ENCODE measurements at places on chromosomes 1 and 21. TPM values are rescaled to one million over a fixed set of nuclear protein-coding genes. Genes with fewer than 3 reads are reported as not detected.

- peak; percentile 40 for DNase-seq
Observed at GRCh38 chr1:168485048-168485447, 58.7 kb downstream of the XCL2 start.

DNA sequence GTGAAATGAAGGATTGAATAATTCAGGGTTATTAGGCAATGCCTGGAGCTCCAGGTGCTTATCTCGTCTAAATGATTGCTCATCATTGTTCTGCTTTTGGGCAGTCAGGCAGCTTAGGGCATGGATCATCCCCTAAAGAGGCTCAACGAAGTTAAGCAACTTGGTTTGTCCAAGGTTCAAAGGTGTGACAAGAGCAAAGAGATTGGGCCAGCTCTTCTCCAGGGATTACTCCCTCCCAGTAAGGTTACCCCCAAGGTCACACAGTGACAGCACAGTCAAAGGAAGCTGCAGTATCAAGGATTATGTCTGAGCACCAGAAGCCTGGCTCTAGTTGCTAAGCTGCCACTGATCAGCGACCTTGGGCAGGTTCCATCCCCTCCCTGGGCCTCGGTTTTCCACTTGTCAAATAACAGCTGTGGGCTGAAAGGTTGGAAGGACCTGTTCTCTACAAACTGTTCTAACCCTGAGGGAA, 6.8 kb downstream of the ETNK2 start:
- no peak for DNase-seq

DNA sequence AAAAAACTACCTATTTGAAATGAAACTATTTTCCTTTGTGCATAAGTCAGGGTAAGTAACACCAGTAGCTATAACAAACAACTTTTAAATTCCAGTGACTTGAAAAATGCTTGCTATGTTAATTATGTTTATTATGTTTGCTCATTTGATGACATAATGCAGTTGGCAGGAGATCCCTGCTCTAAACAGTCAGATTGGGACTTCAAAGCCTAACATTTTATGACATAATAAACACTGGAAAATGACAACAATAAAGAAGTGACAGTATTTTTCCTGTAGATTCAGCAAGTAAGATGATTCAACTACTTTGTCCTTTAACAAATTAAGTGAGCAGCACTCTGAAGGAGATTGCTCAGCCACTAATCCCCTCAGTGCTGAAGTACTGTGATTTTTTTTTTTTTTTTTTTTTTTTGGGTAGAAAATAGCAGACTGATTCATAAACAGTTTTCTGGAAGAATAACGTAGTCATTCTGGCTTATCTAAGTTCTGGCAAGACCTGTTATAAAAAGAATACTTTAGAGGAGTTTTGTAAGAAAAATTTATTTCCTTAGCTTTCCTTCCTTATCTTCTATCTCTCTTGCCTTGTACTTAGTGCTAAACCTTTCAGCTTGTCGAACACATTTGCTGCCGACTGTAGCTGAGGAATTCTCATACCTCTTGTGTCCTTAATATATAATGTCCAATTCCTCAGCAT, 207.2 kb downstream of the PTGER3 start:
- DNase-seq: no peak

GRCh38 chr1:72634946-72635345, 352.6 kb upstream of the NEGR1 start:
- DNase-seq: no peak

DNA sequence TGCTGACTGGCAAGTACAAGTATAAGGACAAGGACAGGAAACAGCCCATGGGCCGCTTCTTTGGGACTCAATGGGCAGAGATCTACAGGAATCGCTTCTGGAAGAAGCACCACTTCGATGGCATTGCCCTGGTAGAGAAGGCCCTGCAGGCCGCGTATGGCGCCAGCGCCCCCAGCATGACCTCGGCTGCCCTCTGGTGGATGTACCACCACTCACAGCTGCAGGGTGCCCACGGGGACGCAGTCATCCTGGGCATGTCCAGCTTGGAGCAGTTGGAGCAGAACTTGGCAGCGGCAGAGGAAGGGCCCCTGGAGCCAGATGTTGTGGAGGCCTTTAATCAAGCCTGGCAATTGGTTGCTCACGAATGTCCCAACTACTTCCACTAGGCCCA, 32.0 kb downstream of the SLC16A1 start:
- DNase-seq: no peak

DNA sequence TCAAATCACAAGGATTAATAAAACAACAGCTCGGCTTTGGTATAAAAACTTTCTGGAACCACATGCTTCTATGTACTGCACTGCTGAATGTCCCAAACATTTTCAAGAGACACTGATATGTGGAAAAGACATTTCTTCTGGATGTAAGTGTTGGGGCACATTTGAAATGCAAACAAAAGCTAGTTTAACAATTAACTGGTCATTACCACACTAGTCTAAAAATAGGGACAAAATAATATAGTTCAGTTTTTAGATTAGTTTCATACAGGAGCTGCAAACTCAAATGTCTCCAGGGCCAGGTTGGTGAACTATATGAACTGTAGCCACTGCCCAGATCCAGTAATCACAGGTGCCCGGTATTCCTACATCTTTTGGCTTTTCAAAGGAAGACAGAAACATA, 3.2 kb downstream of the IL23R start:
- no peak for DNase-seq

DNA sequence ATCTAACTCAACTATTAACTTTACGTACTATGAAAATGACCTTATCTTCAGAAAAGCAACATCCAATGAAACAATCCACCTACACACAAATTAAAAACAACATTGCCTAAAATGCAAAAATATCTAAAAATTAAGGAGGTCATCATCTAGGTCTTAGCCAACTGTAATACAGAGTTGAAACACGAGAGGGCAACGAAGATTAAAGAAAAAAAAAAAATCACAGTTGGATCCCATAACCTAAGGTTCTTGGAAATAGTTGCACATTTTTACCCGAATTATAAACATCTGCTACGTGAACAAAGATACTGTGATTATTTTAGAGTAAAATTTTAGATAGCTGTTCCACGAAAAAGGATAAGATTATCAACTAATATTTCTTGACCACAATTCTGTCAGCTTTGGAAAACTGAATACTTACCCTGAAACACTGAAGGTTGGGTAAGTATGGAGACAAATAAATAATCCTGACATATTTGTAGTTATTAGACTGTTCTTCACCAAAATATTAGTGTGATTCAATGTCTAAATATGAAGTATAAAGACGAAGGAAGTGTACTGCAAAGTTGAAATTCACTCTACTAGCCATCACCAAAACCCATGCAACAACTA, 88.0 kb upstream of the AK4 start:
- DNase-seq: no peak

- no peak for DNase-seq
Observed at GRCh38 chr1:81430955-81431623, 369.6 kb upstream of the ADGRL2 start.

DNA sequence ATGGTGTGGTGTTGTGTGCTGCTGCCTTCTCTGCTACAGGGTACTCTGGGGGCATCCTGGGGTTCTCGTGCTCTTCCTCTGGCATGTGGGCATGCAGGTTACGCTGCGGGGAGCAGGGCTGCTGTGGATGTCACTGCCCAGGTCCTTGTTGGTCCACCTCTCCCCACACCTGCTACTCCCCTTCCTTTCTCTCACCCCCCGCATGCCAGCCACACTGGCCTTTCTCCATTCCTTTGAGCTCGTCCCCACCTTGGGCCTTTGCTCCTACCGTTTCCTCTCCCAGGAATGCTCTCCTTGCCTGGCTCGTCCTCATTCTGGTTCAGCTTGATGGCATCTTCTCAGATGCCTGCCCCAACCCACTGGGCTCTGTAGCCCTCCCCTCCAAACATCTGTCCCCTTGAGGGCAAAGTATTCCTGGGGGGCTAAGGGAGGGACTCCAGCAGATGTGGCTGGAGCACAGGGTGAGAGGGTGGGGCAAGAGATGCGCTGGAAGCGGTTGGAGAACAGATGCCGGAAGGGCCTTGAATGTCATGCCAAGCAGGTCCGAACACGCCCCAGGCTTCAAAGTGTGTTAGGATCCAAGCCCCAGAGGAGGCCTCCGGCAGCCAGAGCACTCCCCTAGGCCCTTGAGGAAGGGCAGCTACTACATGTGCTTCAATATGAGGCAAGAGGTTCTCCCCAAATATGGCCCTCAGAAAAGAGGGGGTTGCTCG, 23.4 kb downstream of the DMRTB1 start:
- no peak for DNase-seq

DNA sequence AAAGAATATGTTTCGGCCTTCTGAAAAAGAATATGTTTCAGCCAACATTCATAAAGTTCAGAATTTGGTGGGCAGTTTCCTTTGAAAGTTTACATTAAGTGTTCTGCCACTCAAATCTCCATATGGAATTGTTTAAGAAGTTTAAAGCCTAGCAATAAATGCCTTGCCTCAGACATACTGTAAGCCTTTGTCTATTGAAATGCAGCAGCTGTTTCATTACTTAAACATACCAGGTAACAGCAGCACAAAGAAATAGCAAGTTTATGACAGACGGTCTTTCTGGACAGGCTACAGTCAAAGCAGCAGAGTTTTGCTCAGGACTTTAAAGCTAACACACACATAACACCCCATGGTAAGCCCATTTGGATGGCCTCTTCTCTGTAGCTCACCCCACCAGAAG, 38.5 kb upstream of the C1orf105 start:
- no peak for DNase-seq

DNA sequence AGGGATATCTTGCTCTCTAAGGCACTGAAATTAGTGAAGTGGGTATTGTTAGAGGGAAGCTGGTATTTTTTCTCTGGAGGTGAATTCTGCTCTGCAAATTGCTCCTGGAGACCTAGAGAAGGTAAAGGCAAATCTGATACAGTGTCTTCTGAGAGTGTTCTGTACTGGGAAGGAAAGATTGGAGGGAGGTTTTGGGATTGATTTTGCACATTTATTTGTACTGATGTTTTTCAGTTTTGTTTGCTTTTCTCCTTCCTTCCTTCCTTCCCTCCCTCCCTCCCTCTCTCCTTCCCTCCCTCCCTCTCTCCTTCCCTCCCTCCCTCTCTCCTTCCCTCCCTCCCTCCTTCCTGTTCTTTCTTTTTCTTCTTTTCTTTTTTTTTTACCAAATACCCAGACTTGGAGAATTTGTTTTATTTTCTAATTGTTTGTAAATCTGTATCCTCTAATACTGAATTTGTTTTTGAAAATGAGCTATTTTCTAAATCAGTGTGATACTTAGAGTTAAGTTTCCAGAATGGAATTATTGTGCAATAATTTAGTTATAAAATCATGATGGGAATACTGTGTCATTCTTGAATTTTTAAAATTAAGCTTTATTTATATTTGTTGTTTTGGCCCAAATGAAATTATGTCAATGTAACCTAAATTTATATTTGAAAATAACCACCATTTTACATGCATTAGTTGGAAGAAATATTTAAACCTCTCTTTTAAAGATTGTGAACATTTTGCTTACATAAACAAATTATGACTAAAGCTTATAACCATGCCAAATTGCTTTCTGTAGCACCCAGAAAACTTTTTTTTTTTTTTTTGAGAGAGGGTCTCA, 4.9 kb downstream of the CMPK1 start:
- DNase-seq: no peak

DNA sequence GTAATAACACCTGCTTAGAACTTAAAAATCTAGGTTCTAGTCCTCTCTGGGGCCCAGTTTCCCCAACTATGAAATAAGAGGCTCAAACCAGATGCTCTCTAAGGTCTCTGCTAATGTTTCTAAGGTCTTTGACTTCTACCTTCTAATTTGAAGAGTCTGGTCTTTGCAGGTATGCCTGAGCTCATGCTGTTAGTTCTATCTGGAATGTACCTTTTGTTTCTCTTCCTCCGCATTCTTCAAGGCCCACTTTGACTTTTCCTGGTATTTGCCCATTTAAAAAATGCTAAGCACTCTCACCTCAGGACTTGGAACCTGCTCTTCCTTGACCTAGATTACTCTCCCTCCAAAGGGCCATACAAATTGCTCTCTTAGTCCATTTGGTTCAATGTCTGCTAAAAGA, 13.5 kb downstream of the SLC35D1 start:
- DNase-seq: no peak

DNA sequence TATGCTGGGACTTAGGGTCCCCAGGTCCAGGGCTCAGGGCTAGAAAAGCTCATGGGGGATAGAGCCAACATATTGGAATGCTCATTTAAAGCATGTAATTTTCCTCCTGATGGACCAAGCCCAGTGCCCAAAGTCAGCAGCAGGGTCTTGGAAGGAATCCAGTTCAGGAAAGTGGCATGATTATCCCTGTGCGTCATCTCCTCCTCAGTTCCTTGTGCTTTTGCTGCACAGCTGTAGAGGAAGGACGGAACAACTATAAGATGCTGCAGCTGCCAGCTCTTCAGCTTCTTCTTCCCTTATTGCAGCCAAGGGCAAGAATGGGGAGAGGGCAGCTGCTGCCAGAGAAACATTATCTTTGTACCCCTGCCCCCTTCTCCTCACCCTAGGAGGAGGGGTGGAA, 58.4 kb downstream of the OVGP1 start:
- no peak for DNase-seq

GRCh38 chr1:204709960-204710912, 24.7 kb upstream of the LRRN2 start:
- DNase-seq: no peak

- no peak for DNase-seq
Observed at GRCh38 chr21:36800734-36801133, 101.8 kb downstream of the SIM2 start.

GRCh38 chr1:37169241-37169640, 134.9 kb upstream of the GRIK3 start:
- DNase-seq: no peak

GRCh38 chr1:12506281-12507280, 111.4 kb downstream of the DHRS3 start:
- no peak for DNase-seq

- DNase-seq: no peak
Observed at GRCh38 chr1:228471762-228472398, 15.3 kb upstream of the RNF187 start.

DNA sequence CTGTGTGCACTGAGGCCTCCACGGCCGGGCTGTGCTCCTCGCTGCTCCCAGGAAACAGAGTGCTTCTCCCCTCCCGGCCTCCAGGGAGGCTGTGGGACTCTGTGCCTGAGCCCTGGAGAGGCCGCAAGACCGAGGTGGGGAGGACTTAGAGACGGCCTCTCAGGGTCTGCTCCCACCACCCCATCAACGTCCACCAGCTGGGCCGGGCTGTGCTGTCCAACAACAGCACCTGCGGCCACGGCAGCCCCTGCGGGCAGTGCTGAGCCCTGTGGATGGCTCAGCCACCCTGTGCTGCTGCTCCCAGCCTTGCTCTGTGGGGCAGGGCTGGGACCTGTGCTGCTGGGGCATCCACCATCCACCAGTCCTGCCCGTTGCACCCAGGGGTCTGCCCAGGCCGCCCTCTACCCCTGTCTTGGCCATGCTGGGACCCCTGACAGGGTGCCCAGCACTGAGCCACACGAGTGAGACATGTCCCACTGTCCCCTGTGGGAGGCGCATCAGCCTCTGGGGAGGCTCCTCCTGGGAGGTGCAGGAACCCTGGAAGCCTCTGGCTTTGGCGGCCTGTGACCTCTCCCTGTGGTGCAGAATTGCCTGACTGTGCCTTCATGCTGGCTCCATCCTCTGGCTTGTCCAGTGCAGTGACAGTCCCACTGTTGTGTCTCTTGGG, 31.2 kb upstream of the LRRC3 start:
- DNase-seq: no peak

GRCh38 chr1:179976970-179977651, 22.5 kb downstream of the CEP350 start:
- DNase-seq: no peak

The OLFM3 gene
- total RNA-seq: 0.12 TPM

The DYNLT4 gene
- total RNA-seq: 1.6 TPM

The FLG2 gene
- not detected for total RNA-seq

The NDUFV3 gene
- total RNA-seq: 54.4 TPM

The RUNX3 gene
- 6.1 TPM for total RNA-seq

The OR2T35 gene
- not detected for total RNA-seq

The SYTL1 gene
- total RNA-seq: 9.7 TPM
